ENCODE measurements at places on chromosomes 4 and X.

- DNase-seq, result no peak
Measured at GRCh38 chrX:65657659-65658058, 9.8 kb upstream of the MSN start.

GRCh38 chrX:70025464-70025863, 24.3 kb downstream of the AWAT2 start:
- no peak for DNase-seq

DNA sequence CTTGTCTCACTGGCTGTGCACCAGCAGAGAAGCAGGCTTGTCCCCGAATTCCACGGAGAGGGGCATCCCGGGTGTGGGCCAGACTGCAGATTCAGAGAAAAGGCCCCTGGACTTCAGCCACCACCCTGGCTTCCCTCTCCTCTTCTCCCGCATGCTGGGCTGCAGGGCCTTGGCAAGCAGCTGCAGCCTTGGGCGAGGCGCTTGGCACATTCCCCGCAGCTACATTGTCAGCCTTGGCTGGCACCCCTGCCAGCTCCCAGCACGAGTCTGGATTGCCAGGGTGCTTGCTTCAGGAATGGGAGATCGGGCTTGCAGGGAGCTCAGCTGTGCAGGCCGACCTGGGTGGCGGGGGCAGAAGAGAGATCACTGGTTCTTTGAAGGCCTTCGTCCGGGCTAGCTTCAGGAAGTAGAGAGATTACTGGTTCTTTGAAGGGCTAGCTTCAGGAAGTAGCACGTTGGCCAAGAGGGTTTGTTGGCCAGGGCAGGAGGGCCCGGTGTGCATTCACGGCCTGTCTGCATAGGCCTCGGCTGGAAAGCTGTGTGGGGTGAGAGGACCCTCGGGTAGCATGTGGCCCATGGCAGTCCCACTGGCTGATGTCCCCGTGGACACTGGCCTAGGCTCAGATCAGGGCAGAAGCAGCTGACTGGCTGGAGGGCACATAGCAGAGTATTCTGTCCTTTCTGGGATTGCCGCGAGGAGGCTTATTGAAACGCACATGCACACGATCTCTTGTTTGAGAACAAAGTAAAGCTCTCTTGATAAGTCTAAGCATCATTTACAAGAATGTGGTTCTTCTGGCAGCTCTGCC, 2.7 kb downstream of the ABCD1 start:
- DNase-seq, result peak; percentile 58

GRCh38 chrX:10193587-10193986, 36.8 kb downstream of the CLCN4 start:
- DNase-seq, result no peak

DNA sequence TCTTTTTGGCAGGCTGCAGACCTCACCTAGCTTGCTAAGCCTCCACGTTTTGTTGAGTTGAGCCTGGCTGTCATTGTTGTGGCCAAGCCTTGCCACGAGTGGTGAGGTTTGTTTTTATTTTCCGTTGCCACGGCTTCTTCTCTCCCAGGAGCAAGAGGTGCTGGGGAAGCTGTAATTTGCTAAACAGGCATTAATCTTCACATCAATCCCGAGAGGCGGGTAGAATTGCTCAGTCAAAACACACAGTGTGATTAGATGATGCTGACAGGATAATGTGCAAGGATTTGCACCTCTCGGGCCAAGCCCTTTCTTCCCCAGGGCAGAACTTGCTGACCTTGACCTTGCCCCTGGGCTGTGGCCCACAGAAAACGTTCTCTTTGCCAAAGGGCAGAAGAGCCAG, 72.2 kb upstream of the ATP6AP2 start:
- no peak for DNase-seq

DNA sequence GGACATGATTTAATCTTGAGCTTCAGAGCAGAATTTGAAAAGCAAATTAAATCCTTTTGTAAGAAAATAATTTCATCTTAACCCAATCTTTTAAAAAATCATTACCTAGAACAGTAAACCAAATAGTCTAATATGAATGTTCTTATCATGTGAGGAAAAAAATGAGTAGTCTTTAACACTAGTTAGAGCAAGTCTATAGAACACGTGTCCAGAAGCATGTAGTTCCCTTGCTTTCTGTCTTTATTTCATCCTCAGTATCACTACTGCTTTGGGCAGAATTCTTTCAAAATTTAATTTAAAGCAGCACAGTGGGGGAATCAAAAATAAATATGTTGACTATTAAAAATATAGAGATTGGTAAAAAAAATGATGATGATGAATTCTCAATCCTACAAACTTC, 2.1 kb downstream of the RBM47 start:
- no peak for DNase-seq

- no peak for DNase-seq
Measured at GRCh38 chr4:3476936-3477749, 14.0 kb downstream of the DOK7 start.

DNA sequence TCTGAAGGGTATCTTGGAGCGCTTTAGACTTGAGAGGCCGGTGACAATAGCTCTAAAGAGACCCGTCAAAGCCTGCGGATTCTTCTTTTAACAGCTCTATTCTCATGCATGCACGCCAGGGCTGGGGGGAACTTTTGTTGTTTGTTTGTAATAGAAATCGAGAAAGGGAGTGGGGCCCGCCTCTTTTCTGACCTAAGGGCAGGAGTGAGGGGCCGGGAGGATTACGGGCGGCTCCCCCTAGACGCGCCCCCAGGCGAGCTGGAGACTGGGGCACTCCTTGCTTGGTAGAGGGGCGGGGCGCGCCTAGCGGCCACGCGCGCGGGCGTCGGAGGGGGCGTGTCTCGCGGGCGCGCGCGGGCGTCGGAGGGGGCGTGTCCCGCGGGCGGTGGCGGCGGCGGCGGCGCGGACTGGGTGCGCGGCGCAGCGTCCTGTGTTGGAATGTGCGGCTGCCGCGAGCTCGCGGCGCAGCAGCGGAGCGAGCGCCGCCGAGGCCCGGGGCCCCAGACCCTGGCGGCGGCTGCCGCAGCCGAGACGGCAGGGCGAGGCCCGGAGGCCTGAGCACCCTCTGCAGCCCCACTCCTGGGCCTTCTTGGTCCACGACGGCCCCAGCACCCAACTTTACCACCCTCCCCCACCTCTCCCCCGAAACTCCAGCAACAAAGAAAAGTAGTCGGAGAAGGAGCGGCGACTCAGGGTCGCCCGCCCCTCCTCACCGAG, at the start of gene REST:
TSS of gene REST (plus strand) at position 412 of the 717 bp plus-strand sequence. CDS start 2,739 bp downstream, outside the sequence.
- DNase-seq, result no peak

DNA sequence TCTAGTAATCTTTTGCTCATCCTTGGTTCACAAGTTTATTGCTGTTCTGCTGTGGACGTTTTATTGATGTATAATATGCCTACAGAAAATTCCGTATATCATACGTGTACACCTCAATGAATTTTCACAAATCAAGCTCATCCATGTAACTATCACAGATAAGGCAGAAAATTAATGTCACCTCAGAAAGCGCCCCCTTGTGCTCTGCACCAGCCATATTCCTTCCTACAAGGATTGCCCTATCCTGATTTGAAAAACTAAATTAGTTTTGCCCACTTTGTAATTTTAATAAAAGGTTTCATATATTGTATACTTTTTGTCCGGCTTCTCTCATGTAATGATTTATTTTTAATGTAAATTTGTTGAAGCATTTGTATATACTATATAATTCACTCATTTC, 390.8 kb downstream of the ADGRL3 start:
- no peak for DNase-seq

- DNase-seq, result no peak
Measured at GRCh38 chr4:104693601-104694201, 199.0 kb upstream of the CXXC4 start.

DNA sequence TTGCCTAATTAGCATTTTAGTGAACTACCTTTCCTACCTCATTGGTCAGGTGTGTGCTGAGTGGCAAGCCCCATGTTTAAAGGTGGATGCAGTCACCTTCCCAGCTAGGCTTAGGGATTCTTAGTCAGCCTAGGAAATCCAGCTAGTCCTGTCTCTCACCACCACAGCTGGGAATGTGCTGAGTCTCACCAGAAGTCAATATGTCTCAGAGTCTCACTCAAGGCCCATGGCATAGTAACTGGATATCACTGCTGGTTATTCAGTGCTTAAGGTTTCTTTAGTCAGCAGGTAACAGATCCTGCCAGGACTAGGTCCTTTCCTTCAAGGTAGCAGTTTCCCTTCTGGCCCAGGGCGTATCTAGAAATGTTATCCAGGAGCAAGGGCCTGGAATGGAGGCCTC, 136.5 kb downstream of the COX18 start:
- no peak for DNase-seq

- DNase-seq, result no peak
Measured at GRCh38 chr4:76588274-76588673, 153.2 kb downstream of the SHROOM3 start.
